ENCODE measurements at places on chromosomes 12 and 14.

GRCh38 chr12:132986885-132987225 lies 688 bp downstream of the ZNF26 start:
- no peak for DNase-seq
- peak overlapping the region; percentile 94 for H3K27ac ChIP-seq
- no peaks in the 10 kb centered on the region for H3K27me3 ChIP-seq
- peak overlapping the region; percentile 90 for H3K4me3 ChIP-seq

- no peak overlapping the region for H3K27ac ChIP-seq
- no peaks in the 10 kb centered on the region for H3K36me3 ChIP-seq
- no peak for DNase-seq
- H3K4me3 ChIP-seq = no peak overlapping the region
- peaks cover 17% of the 10 kb centered on the region for H3K27me3 ChIP-seq
- peaks cover 3% of the 10 kb centered on the region for H3K4me1 ChIP-seq
These were observed 350.6 kb downstream of the CACNA1C start for GRCh38 chr12:2403221-2403976.

DNA sequence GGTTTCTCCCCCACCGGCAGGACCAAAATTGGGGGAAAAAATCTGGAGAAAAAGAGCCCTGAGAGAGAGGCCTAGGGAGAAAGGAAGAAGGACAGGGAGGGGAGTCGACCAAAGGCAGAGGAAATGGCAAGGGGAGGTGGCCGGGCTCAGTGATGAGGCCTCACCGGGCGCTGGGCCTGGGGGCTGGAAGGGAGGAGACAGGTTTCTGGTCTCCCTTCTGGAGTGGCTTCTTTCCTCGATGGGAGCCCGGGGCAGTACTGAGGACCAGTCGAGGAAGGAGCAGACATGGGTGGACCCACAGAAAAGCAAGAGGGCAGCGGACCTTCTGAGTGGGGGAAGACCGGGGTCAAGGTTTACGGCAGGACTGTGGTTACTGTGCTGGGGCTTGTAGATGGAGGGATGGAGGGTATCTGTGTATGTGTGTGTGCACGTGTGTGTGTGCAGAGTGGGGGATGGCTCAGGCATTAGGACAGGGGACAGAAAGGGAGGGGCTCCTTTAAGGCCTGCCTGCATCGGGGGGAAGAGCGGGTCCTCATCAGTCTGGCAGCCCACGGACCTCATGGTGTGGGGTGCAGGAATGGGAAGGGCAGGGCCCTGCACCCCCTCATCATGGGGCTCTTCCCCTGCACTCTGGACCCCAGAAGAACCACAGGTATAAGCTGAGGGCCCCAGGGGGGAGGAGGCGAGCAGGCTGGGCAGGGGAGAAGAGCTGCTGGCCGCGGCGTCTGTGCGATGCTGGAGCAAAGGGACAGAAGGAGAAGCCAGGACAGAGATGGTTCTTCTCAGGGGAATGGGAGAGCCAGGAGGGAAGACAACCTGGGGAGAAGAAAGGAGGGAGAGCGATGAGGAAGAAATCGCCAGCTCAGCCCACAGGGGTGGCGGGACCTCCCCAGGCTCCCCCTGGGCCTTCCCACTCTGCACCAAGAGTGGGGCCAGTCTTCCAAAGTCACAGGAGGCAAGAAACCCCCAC lies 15.1 kb upstream of the RPLP0 start:
- H3K27ac ChIP-seq = no peak overlapping the region
- H3K27me3 ChIP-seq = no peaks in the 10 kb centered on the region
- no peaks in the 10 kb centered on the region for H3K4me1 ChIP-seq
- no peak for DNase-seq

GRCh38 chr14:69741055-69741454 lies 25.9 kb upstream of the SRSF5 start:
- peaks cover 5% of the 10 kb centered on the region for H3K36me3 ChIP-seq
- DNase-seq = no peak
- peaks cover 2% of the 10 kb centered on the region for H3K4me1 ChIP-seq
- no peak overlapping the region for H3K27ac ChIP-seq

DNA sequence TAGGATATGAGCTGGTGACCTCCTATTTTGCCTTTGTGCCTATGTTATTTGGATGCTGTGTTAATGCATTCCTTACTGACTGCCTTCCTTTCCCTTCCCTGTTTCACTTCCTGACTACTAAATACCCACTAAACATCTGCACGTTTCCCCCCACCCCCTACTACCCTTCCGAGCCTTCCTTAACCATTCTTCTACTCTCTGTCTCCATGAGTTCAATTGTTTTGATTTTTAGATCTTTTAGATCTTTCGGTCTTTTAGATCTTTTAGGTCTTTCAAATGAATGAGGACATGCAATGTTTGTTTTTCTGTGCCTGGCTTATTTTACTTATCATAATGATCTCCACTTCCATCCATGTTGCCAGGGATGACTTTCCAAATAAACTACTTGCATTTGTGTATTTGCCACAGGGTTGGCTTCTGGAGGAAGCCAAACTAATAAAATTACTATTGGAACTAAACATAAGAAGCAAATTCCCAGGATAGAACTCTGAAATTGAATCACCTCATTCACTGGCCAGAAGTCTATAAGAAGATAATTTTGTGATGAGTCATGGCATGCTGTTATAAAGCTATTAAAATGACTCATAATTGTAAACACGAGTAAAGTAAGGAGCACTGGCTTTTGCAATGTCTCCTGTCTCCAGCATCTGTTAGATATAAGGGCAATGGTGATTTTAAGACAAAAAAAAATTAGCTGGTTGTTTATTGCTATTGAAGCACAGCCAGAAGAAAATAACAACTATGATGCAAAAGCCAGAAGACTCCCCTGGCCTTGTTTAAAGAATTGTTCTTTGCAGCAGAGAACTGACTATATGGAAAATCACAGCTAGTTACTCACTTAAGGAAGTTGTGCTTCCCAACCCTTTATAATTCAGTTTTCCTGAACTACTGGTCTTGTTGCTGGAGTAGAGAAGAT lies 586.3 kb downstream of the LRFN5 start:
- H3K27me3 ChIP-seq = no peaks in the 10 kb centered on the region
- no peak overlapping the region for H3K4me3 ChIP-seq
- H3K36me3 ChIP-seq = no peaks in the 10 kb centered on the region
- DNase-seq = no peak

DNA sequence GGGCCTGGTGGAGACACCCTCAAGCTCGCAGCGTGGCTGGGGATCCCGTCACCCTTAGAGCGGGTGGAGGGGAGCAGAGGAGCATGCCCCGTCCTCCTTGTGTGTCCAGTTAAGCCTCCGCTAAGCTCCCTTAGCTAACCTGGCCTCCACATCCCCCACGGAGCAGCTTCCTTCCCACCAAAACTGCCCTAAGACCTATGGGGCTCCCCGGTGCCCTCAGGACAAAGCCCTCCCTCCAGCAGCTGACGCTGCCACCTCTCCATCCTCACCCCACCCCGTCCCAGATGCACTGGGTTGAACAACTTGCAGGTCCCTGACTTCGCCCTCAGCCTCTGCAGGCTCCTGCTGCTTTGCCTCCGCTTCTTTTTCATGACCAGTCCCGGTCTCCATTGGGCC lies 4.0 kb downstream of the AHNAK2 start:
- DNase-seq = no peak
- no peak overlapping the region for H3K4me3 ChIP-seq
- peaks cover 26% of the 10 kb centered on the region for H3K27me3 ChIP-seq
- H3K4me1 ChIP-seq = peaks cover 10% of the 10 kb centered on the region
- no peaks in the 10 kb centered on the region for H3K36me3 ChIP-seq

GRCh38 chr12:2719392-2719791 lies 75.4 kb upstream of the FKBP4 start:
- no peak for DNase-seq
- peaks cover 18% of the 10 kb centered on the region for H3K27me3 ChIP-seq
- H3K36me3 ChIP-seq = no peaks in the 10 kb centered on the region
- H3K4me1 ChIP-seq = no peaks in the 10 kb centered on the region
- no peak overlapping the region for H3K27ac ChIP-seq

GRCh38 chr12:43147878-43148277 lies 404.1 kb downstream of the ADAMTS20 start:
- no peak overlapping the region for H3K27ac ChIP-seq
- H3K27me3 ChIP-seq = no peaks in the 10 kb centered on the region
- H3K4me1 ChIP-seq = no peaks in the 10 kb centered on the region
- H3K36me3 ChIP-seq = no peaks in the 10 kb centered on the region
- DNase-seq = no peak

DNA sequence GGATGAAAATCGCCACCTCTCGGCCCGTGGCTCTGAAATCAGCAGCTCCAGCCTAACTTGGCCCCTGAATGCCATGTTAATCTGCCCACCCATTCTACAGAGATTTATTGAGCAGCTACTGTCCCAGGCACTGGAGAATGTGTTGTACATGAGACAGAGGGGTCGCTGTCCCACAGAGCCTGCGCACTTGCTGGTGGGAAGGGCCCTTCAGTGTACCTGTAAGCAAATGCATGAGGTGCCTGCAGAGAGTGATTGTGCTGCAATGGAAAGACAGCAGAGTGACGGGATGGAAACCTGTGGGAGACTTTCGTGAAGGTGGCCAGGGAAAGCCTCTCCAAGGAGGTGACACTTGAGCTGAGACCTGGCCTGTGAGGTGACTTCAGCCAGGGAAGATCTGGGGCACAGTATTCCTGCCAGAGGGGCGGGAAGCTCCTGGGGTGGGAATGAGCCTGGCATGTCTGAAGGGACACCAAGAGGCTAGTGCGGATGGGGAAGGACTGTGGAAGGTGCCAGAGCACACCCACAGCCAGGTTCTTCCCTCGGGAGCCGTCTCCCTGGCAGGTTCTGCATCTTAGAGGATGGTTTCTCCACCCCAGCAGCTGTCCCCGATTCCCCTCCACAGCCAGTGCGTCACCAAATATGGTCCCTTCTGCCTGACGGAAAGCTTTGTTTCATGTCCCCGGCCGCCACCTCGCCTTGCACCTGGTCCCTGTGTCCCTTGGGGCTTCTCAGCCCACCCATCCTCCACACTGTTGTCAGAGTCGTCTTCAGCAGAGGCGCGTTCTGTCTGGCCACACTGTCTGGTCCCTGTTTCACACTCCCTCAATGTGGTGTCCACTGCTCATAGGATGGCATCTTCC lies 8.7 kb downstream of the SMIM41 start:
- no peak overlapping the region for H3K4me3 ChIP-seq
- no peak for DNase-seq
- no peak overlapping the region for H3K27ac ChIP-seq
- H3K4me1 ChIP-seq = peaks cover 2% of the 10 kb centered on the region
- peaks cover 60% of the 10 kb centered on the region for H3K27me3 ChIP-seq

GRCh38 chr12:55682087-55682796 lies 25.5 kb downstream of the ITGA7 start:
- DNase-seq = no peak
- H3K4me3 ChIP-seq = no peak overlapping the region
- no peak overlapping the region for H3K27ac ChIP-seq

- H3K4me1 ChIP-seq = no peaks in the 10 kb centered on the region
- H3K4me3 ChIP-seq = no peak overlapping the region
- no peak overlapping the region for H3K27ac ChIP-seq
These were observed 39.4 kb downstream of the STAB2 start for GRCh38 chr12:103626498-103626897.

DNA sequence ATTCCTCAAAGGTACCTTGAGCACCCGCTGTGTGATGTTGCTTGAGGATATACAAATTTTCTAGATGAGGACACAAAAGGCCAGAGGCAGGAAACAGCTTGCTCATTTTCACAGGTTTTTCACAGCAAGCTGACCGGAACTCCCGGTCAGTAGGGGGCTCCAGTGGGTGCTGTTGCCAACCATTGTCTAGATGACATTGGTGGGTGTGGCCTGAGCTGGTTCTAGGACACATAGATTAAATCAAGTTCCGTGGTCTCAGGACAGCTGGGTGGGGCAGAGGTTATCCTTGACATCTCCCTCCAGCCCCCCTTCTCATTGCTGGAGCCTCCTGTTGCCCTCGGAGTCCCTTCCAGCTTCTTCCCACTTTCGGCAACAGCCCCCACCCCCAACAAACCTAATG lies 153.6 kb upstream of the FKBP4 start:
- no peak overlapping the region for H3K4me3 ChIP-seq

- H3K4me1 ChIP-seq = no peaks in the 10 kb centered on the region
- no peak overlapping the region for H3K4me3 ChIP-seq
- no peak overlapping the region for H3K27ac ChIP-seq
- no peaks in the 10 kb centered on the region for H3K36me3 ChIP-seq
These were observed 26.9 kb downstream of the PRKD1 start for GRCh38 chr14:29900609-29901350.

DNA sequence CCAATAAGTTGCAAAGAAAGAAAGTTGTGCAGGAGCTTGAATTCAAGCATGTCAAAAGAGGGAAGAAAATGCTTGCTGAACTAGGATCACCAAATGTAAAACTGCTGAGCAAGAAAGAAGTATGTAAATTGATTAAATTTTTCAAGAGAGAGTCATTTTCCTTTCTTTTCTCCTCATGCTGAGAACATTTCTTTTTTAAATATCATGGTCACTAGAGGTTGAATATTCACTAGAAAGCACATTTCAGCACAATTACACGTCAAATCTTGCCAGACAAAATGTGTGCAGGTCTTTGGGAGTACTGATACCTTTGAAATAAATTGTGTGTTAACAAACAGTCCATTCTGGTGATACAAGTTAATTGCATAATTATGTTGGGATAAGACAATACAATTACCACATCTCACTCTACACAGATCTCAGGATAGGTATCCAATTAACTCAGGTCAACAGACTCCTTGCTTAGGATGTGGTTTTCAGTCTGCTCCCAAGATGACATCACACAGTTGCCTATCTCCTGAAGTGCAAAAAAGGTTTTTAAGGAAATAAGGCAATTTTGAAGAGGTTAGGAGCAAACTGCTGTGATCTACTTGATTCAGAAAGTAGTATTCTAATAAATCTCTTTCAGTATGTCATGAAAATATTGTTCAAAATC lies 862.2 kb downstream of the RPS29 start:
- no peaks in the 10 kb centered on the region for H3K4me1 ChIP-seq
- no peak overlapping the region for H3K27ac ChIP-seq
- no peak for DNase-seq
- H3K36me3 ChIP-seq = no peaks in the 10 kb centered on the region

DNA sequence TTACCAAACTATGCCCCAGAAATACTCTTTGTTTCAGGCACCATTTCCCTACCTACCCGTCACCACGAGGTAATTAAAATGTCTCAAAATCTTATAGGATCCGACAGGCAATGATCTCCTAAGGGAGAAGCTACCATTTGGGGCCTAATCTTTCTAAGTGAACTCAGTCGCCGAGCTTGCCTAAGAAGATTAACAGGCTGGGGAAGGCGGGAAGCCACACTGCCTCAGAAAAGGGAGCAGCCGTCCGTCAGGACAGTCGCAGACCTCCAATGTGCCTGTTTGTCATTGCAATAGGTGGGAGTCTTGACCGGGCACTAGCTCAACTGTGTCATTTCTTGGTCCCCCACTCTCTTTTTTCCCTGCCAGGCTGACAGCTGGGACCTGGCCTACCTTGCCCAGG lies 4.6 kb downstream of the TTC7B start:
- H3K27ac ChIP-seq = no peak overlapping the region
- no peak overlapping the region for H3K4me3 ChIP-seq
- no peaks in the 10 kb centered on the region for H3K4me1 ChIP-seq
- H3K36me3 ChIP-seq = no peaks in the 10 kb centered on the region
- no peak for DNase-seq

Data from activated CD8-positive, alpha-beta memory T cell treated with anti-CD3 and anti-CD28 coated beads, Interleukin-2, amount 10 ng/mL, durations not matched to agents 7 days and 5 days (primary cell).